ENCODE measurements at places on chromosomes 16 and 17.

- DNase-seq, result no peak
Observed at GRCh38 chr16:79690159-79690558, 89.6 kb upstream of the MAF start.

DNA sequence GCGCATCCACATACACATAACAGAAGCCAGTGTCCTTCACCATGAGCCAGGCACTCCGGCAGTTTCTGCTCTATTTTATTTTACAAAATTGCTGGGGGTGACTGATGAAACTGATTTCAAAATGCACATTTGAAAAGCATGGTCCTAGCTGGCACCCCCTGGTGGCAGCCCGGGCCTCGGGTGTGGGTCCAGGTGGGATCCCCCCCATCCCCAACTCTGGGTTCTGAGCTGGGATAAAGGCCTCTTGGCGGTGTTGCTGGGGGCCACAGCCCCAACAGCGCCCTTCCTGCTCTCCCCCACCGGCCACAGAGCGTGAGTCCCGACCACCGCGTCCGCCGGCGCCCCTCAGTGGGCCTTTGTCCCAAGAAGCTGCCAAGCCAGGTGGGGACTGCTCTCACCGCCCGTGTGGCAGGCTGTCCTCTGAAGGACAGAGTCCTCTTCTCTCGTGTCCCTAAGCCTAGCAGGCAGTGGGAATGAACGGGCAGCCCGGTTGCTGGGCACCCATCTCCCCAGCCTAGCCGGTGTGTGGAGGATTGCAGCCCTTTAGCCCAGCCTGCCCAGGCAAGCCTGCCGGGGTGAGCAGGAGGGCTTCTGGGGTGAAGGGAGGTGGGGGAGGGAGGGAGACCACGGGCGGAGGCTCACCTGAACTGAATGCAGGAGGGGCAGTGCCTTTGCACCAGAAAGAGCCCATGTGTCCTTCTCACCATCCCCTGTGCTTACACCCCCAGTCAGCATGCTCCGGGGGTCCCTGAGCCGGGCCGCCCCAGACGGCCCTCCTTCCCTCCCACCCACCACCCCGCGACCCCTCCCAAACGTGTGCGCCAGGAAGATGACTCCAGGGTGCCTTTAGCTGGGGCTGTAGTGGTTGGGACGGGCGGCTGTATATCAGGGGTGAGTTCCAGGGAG lies 898 bp downstream of the SNAI3 start:
- no peak for DNase-seq

DNA sequence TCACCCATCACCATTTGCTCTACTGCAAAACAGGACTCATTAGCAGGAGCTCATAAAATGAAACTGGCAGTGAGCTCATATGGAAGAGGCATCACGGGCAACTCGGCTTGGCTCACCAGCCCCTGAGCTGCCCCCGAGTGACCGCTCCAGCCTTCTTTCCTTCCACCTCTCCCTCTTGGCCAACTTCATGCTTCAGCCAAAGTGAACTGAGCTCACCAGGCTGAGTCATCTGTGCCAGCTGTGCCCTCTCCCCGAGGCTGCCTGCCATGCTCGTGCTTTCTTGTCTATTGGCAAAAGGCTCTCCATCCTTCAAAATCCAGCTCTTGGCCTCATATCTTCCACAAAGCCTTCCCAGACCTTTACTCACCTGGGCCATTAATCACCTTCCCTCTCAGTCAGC lies 391.4 kb downstream of the WWOX start:
- DNase-seq, result no peak

DNA sequence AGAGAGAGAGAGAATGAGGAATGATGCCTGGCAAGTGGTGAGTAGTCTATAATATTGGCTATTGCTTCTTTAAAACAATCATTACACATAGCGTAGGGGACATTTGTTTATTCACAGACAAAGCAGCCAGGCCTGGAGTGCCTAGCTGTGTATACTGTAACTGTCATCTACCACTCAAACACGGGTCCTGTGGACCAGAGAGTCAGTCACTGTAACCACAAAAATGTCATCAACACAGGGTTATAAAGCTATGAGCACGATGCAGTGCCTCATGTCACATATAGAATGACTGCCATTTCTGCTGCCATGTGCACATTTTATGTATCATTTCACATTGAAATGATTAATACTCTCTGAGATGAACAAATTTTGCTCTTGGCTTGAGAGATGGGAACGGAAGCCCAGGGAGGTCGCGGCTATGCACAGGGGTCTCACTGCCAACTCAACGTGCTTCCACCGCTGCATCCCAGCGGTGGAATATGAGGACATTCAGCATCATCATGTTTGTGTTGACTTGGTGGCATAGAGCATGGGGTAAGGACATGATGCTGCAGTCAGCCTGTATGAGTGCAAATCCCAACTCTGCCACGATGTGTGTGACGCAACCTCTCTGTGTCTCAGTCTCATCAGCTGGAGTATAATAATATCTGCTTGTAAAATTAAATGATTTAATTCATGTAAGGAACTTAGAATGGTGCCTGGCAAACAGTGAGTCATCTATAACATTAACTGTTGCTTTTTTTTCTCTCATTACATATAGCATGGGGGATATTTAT lies 3.3 kb downstream of the MT1H start:
- DNase-seq, result no peak

- no peak for DNase-seq
Observed at GRCh38 chr16:87792205-87792565, 26.4 kb upstream of the KLHDC4 start.

DNA sequence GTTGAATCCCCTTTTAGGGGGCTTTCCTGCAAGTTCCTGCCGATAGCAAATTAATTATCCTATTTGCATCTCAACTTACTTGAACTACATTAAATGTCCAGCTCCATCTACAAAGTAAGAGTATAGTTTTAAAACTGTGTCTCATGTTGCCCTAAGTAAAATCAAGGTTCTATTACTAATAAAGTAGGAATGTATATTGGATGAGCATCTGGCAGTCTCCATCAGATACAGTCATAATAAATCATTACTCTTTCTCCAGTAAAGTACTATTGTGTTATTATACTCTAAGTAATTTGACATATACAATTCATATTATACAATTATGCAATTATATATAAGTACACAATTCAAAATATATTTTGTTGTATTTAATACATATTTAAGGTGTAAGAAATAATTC lies 249.3 kb downstream of the CEP112 start:
- no peak for DNase-seq
